GM04503 (cell line): ENCODE measurements at places on chromosomes 11 and 22.

DNA sequence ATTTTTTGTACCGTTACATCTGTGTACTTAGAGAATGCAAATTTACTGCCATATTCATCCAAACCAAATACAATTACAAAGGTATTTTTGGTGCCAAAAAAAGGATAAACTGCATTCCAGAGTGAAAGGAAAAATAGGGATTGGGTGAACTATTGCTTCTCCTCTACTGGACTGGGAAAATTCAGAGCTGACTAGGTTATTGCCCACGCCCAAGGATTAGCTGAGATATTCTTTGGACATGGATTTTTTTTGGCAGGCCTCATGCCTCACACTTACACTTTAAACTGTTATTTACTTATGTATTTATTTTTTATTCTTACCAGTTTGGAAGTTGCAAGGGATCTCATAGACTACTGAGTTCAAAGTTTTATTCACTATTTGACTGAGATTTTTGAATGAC lies 76.3 kb upstream of the DDI1 start:
- DNase-seq = no peak

- DNase-seq = no peak
Measured at GRCh38 chr11:66768088-66768521, 39.1 kb upstream of the SPTBN2 start.

- DNase-seq = no peak
Measured at GRCh38 chr22:41699264-41700107, at the start of gene MEI1. Gene MEI1, plus strand, starts transcription at chr22:41699503. Its CDS starts 36 bp downstream, at chr22:41699539.

GRCh38 chr11:100546714-100547113 lies 140.4 kb upstream of the ARHGAP42 start:
- no peak for DNase-seq

DNA sequence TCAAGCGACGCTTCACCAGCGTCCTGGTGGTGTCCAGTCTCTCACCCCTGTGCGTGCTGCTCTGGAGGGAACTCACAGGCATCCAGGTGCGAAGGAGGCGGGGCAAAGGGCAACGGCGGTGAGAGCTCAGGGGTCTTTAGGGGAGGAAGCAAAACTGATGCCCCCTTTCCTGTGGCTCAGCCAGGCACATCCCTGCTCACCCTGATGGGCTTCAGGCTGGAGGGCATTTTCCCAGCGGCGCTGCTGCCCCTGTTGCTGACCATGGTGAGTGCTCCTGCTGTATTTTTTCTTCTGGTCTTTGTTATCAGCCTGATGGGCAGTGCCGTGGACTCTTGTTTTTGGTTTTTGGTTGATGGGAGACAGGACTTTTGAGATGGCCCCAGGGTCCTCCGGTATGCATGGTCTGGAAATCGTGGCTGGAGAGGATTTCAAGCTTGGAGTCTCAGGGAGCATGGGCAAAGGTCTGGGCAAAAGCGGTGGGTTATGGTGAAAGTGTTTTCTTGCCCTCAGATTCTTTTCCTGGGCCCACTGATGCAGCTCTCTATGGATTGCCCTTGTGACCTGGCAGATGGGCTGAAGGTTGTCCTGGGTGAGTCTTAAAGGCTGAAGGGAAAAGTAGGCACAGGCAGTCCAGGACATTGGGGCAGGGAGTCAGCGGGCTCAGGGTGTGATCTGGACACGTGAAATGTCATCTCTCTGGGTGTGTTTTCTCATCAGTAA lies 695 bp downstream of the RCE1 start:
- no peak for DNase-seq

DNA sequence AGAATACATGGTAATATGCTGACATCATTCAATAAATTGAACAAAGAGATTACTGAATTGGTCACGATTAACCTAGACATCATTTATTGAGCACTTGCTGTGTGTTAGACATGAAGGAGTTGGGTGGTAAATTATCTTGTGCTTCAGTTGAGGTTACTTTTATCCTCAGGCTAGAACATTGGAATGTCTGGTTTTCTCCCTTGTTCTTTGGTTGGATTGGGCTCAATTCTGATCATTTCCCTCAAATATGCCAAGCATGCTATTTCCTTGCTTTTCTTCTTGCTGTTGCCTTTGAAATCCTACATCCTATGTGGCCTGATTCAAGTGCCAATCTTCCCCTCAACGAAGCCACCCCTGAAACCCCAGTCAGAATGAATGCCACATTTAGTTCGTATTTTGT lies 65.8 kb downstream of the DEUP1 start:
- peak; percentile 5 for DNase-seq

DNA sequence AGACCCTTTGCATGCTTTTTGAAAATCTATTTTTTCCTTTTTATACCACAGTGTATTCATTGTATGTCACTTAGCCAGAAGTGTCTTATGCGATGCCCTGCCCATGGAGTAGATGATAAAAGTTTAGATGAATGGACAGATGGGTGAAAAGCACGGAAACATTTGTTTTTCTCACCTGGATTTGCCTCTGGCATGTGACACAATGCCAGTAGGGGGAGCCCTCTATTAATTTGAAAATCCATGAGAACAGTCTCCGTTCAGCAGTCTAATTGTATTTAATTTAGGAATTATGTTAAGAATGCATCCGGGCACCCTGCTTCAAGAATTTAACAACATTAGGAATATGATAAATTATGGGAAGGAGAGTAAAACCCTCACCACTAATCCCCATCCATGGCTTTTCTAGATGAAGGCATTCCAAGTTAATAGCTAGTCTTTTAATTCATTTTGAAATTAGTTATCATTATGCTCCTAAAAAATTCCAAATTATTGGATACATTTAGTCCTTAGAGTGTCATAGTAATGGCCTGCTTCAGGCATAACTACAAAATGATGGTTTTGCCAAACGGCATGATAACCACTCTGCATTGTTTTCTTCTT lies 55.3 kb upstream of the ALKBH3 start:
- no peak for DNase-seq

GRCh38 chr11:17504330-17505107 lies 27.9 kb upstream of the ABCC8 start:
- no peak for DNase-seq

DNA sequence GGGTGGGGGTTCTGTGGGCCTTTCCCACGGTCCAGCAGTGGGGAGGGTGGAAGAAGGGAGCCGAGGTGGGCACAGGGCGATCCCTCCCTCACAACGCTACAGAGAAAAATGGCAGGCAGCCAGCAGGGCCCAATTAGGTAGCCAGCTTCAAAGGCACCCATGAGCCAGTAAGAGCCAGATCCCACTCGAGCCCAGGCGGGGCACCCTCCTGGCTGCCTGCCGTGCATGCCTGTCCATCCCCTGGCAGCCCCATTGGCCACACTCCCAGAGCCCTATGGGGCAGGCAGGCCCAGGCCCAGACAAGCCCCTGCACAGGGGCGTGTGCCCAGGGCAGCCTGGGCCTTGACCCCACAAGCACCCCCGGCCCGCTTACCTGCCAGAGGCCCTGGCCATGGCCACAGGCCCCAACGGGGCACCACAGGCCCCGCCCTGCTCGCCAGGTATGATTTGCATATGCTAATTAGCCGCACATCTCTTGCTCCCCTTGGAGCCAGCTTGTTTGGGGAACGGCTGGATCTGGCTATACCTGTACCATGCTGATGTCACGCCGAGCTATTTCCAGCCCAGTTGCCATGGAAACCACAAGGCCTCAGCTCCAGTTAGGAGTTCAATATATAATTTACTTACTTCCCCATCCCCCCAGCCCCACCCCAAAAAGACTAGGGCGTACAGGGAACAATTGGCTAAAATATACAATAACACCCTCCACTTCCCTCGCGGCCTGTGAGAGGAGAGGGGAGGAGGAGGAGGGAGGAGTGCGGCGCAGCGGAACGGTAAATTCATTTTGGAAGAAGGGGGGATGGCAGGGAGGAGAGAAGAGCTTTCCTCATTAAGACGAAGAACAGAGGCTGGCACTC lies 47.5 kb upstream of the TCF20 start:
- no peak for DNase-seq

- no peak for DNase-seq
Measured at GRCh38 chr11:441418-442274, at the start of gene ANO9. Gene ANO9, minus strand, starts transcription at chr11:442011. Its CDS starts 85 bp downstream, at chr11:441926.

DNA sequence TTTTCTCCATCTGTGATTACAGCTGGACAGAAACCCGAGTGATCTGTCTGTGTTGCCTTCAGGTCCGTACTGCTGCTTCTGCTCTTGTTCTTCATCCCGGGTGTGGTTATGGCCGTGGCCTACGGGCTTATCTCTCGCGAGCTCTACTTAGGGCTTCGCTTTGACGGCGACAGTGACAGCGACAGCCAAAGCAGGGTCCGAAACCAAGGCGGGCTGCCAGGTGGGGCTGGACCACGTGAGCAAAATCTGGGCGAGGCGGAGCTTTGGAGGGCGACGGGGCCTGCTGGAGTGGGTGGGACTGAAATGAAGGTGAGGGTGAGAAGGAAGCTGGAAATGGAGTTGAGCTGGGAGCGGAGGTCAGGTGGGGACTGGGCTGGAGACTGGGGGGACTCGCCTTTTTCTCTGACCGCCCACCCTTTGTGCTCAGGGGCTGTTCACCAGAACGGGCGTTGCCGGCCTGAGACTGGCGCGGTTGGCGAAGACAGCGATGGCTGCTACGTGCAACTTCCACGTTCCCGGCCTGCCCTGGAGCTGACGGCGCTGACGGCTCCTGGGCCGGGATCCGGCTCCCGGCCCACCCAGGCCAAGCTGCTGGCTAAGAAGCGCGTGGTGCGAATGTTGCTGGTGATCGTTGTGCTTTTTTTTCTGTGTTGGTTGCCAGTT lies 11.1 kb downstream of the CCKBR start:
- no peak for DNase-seq

GRCh38 chr11:117315285-117316196 lies 515 bp downstream of the BACE1 start:
- DNase-seq = no peak

GRCh38 chr11:112785719-112786118 lies 175.5 kb upstream of the NCAM1 start:
- peak; percentile 69 for DNase-seq

GRCh38 chr11:35354644-35355043 lies 64.7 kb downstream of the SLC1A2 start:
- no peak for DNase-seq

- no peak for DNase-seq
Measured at GRCh38 chr22:29633514-29634312, 30.3 kb downstream of the NF2 start.

- no peak for DNase-seq
Measured at GRCh38 chr11:71999362-71999761, 653 bp downstream of the IL18BP start.

DNA sequence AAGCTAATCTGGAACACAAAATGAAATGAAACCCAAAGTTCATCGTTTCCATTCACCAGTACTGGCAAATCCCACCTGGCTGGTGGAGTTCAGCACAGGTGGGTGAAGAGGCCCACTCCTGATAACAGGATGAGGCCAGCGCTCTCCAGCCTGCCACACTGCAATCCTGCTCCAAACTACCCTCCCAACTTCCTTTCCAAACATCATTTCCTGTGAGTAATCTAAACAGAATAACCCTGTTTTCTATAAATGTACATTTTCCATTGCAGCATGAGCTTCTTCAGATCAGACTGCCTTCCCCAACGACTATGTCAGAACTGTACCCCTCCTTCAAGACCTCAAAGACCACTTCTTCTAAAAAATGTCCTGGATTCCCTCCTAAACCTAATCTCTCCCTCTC lies 15.9 kb upstream of the NFRKB start:
- DNase-seq = no peak

DNA sequence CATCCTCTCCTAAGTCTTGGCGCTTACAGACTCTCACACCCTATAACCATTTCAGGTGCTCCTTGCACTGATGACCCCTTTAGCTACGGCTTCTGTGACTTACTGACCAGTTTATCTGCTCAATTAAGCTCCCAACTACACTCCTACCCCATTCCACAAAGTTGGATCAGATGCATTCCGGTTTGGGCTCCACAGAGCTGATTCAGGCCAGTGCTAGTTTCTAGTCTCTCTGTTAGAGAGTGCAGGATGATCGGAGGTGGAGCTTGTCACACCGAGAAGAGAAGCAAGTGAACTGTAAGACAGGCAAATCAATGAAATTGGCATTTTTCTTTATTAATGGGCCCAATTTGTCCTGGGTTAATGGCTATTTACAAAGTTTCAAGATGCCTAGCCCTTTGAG lies 436.8 kb upstream of the CADM1 start:
- DNase-seq = no peak

- no peak for DNase-seq
Measured at GRCh38 chr22:24418786-24419474, 8.5 kb upstream of the ADORA2A start.

- DNase-seq = no peak
Measured at GRCh38 chr11:102807921-102808320, 10.0 kb upstream of the MMP1 start.
